ENCODE measurements at places on chromosomes 5 and 9. TPM values are rescaled to one million over a fixed set of nuclear protein-coding genes. Genes with fewer than 3 reads are reported as not detected.

GRCh38 chr9:109164042-109164441 lies 3.0 kb downstream of the FRRS1L start:
- no peak for ATAC-seq

- no peak for ATAC-seq
These were observed 302.7 kb downstream of the PIK3R1 start for GRCh38 chr5:68518286-68518685.

DNA sequence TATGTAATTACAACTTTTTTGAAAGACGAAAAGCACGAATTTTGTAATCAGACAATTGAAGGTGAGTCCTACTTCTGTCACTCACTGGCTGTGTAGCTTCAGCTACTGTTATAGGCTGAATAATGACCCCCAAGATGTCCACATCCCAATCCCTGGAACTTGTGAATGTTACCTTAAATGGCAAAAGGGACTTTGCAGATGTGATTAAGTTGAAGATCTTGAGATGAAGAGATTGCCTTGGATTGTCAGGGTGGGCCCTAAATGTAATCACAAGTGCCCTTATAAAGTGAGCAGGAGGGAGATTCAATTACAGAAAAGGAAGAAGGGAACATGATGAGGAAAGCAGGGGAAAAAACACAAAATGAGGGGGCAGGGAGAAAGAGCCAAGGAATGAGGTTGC lies 326.2 kb upstream of the MSX2 start:
- no peak for ATAC-seq

GRCh38 chr5:23089286-23089685 lies 236.1 kb upstream of the CDH12 start:
- ATAC-seq, result no peak

GRCh38 chr9:33344145-33344544 lies 53.8 kb downstream of the NFX1 start:
- no peak for ATAC-seq

DNA sequence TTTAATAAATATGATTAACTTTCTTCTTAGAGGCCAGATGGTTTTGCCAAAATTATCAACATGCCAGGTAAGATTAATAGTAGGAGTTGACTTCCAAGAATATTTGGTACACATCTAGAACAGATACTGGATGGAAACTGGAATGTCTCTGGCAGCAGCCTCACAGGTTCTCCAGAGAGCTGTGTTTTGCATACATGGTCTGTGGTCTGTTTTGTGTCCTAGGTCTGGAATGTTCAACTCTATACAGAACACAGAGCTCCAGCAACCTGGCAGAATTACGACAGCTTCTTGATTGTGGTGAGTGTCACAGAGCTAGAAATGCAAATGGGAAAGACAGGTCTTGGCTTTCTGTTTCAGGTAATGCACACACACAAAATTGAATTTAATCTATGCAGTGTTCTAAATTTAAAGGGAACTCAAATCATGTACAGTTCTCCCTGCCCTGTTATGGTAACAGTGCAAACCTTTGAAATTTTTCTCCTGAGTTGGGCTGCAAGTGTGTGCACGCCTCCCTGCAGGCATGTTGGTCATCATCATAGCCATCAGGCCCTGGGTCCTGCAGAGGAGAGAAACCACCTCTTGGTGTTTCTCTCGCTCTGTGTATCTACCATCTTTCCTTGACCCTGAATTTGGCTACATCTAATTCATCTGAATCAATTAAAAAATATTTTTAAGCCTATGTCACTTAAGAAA lies 58.3 kb downstream of the PIK3R1 start:
- ATAC-seq, result peak; percentile 73

DNA sequence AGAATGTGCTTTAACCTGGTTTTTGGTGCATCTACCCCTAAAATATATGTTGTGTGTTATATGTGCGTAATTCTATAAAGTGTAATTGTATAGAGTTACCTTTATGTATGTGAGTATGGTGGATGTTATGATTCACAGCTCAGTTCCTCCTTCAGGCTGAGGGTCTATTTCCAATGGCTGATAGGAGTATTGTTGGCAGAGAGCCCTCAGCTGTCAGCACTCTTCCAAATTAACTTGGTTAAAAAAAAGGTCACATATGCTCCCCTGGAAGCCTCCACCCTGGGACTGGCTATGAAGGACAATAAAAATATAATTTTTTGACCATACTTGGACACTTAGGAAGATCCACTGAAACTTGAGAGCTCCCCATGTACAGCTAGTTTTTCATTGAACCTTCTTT lies 250.4 kb upstream of the CDH12 start:
- no peak for ATAC-seq

- ATAC-seq, result no peak
These were observed 213.2 kb upstream of the GRIN3A start for GRCh38 chr9:101951598-101951997.

DNA sequence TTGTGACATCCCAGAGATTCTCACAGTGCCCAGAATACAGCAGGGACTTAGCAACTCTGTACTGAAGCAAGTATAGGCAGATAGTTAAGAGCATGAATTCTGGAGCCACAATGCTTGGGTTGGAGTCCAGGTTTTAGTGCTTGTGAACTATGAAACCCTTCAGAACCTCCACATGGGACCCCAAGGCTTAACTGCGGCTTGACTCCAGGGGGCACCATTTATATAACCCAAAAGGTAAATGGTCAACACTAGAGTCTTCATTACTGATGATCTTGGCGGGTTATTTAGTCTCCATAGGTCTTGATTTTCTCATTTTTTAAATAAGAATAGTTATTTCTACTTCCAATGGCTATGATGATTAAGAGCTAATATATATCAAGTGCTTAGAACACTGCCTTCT lies 390.3 kb downstream of the TAF11L14 start:
- ATAC-seq, result no peak

DNA sequence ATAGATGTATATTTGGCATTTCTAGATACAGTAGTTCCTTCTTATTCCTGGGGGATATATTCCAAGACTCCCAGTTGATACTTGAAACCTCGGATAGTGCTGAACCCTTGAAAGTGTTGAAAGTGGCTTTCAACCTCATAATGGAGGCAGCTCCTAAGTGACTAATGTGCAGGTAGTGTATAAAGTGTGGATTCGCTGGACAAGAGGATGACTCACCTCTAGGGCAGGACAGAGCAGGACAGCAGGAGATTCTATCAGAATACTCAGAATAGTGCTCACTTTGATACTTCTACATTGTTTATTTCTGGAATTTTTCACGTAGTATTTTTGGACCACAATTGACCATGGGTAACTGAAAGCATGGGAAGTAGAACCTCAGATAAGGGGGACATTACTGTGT lies 1138.9 kb upstream of the WWC1 start:
- ATAC-seq, result no peak

DNA sequence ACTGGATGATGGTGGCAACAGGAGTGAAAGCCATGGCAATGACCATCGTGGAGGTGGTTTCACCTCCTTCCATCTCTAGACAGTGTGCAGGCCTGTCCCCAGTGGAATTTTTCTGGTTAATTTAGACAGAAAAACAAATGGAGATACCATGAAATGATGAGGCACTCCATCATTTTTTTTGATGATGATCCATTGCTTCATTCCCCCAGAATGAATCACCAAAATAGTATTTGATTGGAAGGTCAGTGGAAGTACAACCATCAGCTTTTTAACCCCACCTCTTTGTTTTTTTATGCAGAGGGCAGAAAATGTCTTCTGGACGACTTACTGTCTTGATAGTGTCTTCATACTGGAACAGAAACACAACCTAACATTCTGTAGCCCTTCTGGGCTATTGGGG lies 42.6 kb upstream of the ADRA1B start:
- ATAC-seq, result no peak

GRCh38 chr5:77960863-77961396 lies 184.8 kb upstream of the TBCA start:
- ATAC-seq, result no peak

DNA sequence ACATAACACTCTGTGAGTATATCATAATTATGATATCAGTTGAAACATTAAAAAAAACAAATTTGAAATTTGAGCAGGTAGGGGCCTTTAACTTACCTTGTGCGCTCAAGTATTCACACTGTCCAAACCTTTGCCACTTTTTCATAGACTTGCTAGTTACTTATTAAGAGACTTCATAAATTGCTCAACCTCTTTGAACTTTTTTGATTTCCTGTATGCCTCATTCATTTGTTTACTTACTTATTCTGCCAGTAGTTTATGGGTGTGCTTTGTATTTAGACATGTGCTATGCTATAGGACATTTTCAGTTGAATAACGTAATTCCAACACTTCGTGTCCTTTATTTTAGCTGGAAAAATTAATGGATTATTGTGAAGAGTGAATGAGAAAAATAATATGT lies 204.8 kb downstream of the HCN1 start:
- ATAC-seq, result no peak

DNA sequence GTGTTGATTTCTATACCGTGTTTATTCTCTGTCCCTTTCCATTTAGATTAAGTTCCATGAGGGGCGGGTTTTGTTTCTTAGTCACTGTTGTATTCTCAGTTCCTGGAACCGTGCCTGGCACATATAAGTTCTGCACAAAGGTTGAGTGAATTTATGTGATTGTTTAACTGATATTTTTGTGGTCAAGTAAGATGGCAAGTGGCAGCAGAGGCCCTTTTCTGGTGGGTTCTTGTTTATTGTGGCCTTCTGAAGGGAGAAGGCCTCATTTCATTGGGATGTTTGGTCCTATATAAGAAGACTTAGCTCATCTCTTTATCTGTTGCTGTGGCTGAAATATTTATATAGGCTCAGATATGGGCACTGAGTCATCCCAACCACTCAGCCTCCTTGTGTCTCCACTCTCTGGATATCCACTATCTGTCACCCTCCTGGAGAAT lies 262.5 kb downstream of the PSAT1 start:
- ATAC-seq, result no peak

GRCh38 chr5:134171972-134172371 lies 4.8 kb downstream of the SKP1 start:
- ATAC-seq, result no peak

GRCh38 chr9:112532427-112532826 lies 45.8 kb downstream of the KIAA1958 start:
- ATAC-seq, result peak; percentile 73

DNA sequence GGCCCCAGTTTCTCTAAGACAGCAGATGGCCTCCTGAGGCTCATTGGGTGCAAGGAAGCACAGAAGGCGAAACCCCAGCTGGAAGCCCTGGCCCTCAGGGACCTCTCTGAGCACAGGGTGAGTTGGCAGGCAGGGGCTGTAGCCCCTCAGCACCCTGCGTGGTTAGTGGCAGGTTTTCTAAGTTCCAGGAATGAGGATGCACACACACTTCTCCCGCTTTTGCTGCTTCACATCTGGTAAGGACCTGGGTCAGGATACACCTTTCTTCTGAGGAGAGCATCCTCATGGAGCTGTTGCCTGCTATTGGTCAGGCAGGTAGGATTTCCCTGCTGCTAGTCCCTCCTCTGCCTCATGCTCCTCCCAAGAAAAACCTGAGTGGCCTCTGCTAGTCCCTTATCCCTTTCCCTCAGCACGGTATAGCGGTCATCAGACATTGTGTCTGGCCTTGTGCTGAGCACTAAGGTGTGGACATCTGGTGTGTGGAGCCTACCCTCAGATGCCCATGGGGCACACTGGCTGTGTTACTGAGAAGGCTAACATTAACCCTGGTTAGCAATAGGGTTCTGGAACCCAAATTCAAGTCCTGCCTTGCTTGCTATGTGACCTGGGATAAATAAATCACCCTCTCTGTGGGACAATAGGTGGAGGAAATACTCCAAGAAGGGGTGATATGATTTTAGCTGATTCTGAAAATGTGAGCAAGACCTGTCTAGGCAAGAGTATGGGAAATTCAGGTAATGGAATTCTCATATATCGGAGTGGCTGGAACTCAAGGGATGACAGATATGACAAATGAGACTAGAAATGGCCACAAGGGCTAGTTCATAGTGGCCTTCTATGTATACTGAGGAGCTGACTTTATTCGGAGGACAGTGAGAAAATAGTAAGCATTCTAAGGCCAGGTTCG lies 1.6 kb downstream of the SLC22A4 start:
- ATAC-seq, result no peak

DNA sequence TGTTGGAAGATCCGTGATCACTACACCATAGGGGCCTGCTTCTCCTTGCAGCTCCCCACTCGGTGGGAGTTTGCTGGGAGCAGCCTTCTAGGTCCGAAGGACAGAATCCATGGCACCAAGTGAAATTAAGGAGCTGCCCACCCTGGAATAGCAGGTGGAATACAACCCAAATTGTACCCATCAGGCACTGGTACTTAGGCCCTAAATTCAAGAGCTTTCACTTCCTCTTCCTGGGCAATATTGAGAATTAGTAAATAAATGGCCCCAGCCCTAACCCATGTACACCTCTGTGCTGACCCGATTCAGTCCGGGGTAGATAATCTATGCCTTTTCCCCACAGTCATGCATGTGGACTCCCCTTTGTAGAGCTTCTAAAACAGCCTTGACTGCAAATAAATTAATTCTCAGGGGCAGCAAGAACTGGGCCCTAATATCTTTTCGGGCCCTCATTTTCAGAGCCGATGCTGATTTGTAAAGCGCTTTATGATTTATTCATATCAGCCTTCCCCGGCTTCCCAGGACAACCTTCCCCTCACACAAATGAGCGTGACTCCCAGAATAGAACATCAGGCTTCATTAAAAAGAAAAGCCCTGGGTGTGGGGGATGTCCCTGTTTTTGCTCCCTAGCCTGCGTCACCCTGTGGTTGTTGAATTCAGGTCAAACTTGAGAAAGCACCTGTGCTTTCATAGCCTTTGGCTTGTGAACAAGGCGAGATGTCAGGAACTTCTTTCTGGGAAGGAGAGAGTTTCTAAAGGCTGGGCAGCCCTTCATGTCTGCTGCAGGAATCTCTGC lies 126.1 kb upstream of the TBC1D2 start:
- ATAC-seq, result no peak

- ATAC-seq, result no peak
These were observed 545.9 kb upstream of the PTPRD start for GRCh38 chr9:11158676-11159075.

DNA sequence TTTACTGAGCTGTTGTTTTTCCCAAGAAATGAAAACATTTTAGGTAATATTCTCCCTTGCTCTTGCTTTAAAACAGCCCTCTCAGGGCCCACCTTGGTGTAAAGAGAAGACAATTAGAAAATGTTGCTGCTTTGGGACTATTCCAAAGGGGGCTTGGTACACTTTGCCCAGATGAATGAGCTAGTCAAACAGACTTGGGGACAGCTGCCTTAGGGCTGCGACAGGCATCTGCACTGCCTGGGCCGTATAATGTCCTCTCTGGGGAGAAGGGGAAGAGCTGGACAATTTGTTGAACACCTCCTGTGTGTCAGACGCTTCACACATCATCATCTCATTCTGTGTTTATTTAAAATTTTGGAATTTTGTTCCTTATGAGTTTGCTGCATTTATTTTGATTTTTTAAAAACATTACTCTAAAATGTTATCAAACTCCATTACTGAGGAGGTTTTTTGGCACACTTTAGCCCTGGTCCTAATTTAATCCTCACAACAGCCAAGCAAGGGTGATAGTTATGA lies 28.8 kb downstream of the C5orf58 start:
- ATAC-seq, result no peak

The ANKRD34B gene
- total RNA-seq, result not detected

The SEMA5A gene
- total RNA-seq, result 4.7 TPM

The DNM1 gene
- 9.3 TPM for total RNA-seq

The RALGPS1 gene
- total RNA-seq, result 14.2 TPM

The SH2D3C gene
- total RNA-seq, result 6.1 TPM

The AHRR gene
- total RNA-seq, result 0.15 TPM

The PLAC8L1 gene
- total RNA-seq, result 1.2 TPM

The DRD1 gene
- 0.13 TPM for total RNA-seq

The GLRA1 gene
- not detected for total RNA-seq

The SLC36A3 gene
- total RNA-seq, result not detected

The SOX30 gene
- total RNA-seq, result 0.16 TPM

The ACTL7B gene
- not detected for total RNA-seq

The ZFP37 gene
- 4.7 TPM for total RNA-seq

The SH3RF2 gene
- 1.0 TPM for total RNA-seq

The THBS4 gene
- 82.8 TPM for total RNA-seq

The ANKDD1B gene
- total RNA-seq, result 0.94 TPM
